ENCODE measurements at places on chromosomes 5 and 9.

DNA sequence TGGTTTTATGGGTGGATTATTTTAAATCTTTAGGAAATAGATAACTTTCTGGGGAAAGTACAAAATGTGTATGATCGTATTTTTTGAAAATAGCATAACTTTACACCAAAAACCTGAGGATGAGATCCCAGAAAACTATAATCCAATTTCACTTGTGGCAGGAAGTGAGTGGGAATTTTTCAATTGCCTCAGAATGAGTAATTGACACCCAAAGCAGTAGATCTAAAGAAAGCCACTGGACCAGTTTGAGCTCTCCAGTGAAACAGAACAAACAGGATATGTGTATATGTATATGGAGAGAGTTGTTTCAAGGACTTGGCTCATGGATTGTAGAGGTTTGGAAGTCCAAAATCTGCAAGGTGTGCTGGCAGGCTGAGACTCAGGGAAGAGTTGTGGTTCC is 109.2 kb upstream of the SHB start:
- no peak for DNase-seq

- DNase-seq = no peak
Measured at GRCh38 chr5:111973961-111974360, 217.0 kb upstream of the NREP start.

- DNase-seq = peak; percentile 68
Measured at GRCh38 chr9:4297786-4298254, 2.0 kb downstream of the GLIS3 start.

DNA sequence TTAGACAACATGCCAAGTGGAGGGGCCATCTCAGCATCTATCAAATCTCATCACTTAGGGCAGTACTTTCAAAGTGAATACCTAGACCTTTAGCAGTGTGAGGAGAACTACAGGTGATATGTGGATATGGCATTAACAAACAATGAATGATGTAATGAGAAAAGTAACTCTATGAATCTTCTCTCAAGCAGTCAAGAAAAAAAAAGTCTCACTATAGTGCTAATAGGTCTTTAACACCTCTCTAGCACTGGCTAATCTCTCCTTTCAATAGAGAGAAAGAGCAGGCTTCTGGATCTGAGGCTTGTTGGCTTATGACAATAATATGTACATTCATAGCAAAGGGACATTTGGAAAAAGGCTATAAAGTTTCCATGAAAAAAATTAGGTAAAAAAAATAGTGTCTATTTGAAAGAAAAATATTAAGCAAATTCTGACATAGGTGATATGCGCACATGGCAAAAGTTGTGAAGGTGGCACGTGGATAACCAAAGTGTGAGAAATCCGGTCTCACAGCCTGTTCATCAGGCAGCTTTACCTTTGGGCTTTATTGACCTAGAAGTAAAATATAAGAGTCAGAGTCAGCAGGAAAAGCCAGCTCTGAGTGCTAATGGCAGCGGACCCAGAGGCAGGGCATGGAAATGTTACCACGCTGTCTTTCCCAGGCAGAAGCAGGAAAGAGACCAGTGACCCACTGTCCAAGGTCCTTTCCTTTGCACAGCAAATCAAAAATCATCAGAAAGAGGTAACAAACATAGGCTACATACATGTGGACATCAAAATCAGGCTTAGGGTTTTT is 203.4 kb downstream of the EFNA5 start:
- DNase-seq = no peak

- DNase-seq = no peak
Measured at GRCh38 chr5:132301344-132302271, 7.4 kb downstream of the SLC22A4 start.

DNA sequence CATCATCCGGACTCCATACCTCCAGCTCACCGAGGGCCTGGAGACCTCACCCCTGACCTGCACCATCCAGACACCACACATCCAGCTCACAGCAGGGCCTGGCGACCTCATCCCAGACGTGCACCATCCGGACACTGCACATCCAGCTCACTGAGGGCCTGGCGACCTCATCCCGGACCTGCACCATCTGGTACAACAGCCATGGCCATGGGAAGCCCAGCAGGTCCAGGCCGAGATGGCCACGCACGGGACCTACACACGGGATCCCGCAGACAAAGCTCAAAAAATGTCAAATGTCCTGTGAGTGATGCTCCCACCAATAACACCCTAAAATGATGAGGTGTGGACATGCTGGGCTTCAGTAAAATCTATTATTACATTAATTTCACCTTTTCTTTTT is 9.7 kb downstream of the TERT start:
- DNase-seq = no peak

DNA sequence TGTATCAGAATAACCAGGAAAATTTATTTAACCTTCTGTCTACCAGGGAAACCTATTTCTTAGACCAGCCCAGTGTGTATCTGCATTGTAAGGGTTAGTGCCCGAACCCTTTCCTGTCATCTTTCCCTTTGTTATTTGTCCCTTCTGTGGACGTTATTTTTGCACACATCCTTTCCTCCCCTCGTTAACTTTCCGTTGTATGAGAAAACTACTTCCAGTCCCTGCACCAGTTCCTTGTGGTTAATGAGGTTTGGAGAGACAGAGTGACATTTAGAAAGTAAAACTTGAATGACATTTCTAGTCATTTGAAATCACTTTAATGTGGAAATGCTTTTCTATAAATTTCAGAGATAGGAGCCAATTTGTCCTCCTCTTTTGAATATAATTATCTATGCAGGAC is 4.3 kb upstream of the IFNB1 start:
- DNase-seq = no peak

GRCh38 chr5:130323804-130324454 is 419.7 kb downstream of the CHSY3 start:
- DNase-seq = peak; percentile 30

Data from fibroblast of skin of abdomen (primary cell).